DMS153 (cell line): ENCODE measurements at places on chromosomes 1 and 21.
A peak's percentile ranks its signal among the peaks of the same experiment; 100 is the strongest.

DNA sequence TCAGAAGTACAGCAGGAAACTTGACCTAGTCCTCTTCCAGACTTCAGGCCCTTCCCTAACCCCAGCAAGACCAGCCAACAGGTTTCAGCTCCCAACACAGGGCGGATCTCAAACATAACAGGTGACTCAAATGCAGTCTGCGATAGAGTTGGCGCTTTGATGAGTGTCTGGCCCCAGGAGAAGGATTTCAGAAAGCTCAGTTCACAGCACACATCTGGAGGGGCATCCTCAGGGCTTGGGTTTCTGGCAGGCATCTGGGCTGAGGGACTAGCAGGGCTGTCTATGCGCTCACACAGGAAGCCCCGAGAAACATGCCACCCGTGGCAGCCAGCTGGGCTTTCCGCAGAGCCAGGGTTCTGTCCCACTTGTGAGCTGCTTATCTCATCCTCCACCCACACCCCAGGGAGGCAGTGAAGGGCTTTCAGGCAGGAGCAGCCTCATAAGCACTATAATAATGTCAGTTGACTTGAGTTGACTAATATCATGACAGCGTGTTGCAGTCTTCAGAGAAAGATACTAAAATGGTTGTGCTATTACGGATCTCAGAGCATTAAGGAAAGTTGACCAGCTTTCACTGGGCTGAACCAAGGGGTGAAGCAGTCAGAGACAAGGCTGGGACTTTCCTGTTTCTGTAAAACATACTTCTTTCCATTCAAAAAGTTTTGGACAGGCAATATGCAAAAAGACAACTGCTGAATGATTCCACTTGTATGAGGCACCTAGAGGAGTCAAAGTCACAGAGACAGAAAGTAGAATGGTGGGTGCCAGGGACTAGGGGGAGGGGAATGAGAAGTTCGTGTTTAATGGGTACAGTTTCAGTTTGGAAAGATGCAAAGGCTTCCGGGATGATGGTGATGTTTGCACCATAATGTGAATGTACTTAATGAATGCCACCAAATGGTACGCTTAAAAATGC lies 233.0 kb upstream of the IRF2BP2 start:
- no peak for DNase-seq

- DNase-seq, result no peak
Observed at GRCh38 chr1:243763806-243764205, 86.2 kb downstream of the AKT3 start.

- no peak for DNase-seq
Observed at GRCh38 chr1:150576367-150576711, 3.1 kb downstream of the MCL1 start.

DNA sequence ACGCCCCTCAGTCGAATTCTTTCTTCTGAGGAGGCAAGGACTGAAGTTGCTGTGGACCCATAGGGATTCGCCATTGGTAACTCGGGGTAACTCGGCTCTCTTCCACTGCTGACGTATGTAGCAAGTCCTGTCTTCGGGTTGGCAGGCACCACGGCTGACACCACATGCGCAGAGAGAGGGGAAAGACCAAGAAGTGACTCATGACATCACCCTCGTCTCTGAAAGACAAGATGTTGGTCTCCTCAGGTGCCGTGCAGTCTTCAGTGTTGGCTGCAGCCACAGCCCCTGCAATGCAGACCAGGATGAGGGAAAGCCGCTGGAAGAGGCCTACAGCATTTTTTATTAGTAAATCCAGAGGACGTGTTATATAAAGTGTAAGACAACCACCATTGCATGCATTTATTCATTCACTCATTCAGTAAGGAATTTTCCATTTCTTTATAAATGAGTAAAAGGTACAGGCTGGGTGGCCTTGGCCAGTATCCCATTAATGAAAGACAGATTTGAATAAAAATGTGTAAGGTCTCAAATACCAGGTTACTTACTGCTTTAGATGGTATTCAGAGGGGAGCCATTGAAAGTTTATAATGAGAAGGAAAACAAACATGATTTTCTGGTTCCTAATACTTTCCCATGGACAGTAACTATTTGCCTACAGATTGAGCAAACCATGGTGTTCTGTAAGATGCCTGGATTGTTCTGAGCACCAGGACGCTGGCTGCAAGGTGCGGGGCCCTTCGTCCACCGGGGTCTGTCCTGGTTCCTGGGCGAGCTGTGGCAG lies 50.7 kb upstream of the IRF2BP2 start:
- no peak for DNase-seq

DNA sequence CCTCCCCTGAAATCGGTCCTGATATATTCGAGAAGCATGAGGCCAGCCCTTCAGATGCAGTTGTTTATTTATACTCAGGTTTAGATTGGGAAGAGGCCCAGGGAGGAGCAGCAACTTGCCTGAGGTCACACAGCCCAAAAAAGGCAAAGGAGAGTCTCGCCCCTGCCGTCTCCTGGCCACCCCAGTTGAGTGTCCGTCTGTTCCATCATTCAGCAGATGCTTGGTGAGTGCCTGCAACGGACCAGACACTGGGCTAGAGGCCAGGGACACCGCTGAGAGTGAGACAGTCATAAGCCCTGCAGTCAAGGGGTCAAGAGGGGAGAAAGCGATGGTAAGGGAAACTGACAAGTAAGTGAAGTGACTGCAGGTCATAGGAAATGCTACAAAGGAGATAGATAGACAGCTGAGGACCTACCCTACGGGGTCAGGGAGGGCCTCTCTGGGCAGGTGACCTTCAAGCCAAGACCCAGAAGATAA lies 15.4 kb upstream of the SELENON start:
- DNase-seq, result no peak

GRCh38 chr21:26140164-26140579 lies 30.4 kb downstream of the APP start:
- DNase-seq, result peak; percentile 42

DNA sequence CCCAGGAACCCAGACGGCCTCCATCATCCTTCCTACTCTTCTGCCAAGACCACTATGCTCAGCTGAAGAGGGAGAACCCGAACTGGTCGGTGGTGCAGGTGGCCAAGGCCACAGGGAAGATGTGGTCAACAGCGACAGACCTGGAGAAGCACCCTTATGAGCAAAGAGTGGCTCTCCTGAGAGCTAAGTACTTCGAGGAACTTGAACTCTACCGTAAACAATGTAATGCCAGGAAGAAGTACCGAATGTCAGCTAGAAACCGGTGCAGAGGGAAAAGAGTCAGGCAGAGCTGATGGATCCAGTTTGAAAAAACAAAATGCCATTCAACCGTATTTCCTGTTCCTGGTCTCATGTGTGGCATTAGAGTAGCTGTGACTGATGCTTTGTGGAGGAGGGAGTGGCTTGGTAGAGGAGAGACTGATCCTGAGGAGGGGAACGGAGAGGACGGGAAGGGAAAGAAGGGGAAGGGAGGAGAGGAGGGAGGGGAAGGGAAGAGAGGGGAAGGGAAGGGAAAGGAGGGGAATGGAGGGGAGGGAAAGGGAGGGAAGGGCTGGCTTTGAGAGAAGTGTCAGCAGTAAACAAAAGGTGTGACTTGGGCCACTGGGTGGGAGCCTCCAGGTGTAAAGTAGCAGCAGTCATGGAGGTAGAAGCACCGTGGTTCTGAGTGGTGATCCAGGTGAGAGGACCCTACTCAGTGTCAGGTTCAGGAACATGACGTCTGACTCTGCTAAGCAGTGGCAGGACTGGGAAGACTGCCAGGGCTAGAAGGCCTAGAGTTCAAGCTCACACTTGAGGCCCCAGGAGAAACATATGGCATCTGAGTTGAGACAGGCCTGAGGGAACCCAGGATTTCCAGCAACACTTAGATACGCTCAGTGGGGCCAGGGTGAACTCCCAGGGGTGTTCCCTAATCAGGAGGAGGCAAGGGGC lies 846 bp downstream of the HMGB4 start:
- DNase-seq, result peak; percentile 60

GRCh38 chr1:53401813-53402745 lies 57.1 kb upstream of the DMRTB1 start:
- no peak for DNase-seq

DNA sequence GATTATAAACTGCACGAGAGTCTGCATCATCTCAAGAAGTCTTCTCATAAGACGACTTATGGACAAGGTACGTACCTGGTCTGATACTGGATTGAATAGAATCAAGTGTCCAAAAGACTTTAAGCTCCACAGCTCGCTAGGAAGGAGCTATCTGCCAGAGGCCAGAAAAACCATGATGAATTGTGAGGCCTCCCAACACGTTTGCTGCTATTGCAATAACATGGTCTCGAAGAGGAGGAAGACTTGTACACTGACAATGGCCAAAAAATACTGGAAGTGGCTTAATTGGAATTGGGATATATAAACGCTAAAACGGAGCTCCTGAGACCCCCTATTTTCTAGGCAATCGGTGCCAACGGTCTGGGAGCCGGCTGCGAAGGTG lies 534 bp downstream of the DNAJC28 start:
- DNase-seq, result no peak

GRCh38 chr1:161838362-161838761 lies 72.2 kb downstream of the ATF6 start:
- no peak for DNase-seq

- DNase-seq, result no peak
Observed at GRCh38 chr1:62076286-62076685, 118.4 kb upstream of the L1TD1 start.

DNA sequence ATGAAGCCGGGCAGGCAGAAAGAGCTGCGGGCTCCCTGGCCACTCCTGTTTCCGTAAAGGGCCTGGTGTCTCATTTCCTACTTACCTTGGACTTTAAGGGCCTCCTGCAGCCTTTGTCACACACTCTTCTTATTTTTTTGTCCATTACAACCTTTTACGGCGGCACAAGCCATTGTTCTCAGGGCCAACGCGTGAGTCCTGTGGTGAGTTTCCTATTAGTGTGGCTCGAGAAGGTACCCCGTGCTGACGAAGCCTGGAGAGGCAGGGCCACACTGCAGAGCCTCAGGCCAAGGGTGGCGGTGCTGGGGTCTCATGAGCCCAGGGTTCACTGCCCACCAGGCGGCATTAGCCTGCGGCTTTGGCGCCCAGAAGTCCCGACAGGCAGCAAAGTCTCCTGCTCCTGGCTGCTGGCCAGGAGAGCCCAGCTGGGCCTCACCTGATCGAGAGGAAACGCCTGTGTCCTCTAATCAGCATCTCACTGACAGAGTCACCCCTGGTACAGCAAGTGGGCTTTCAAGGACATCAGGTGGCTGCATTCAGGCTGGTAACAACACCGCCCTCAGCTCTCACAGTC lies 62.0 kb downstream of the SIK1 start:
- peak; percentile 67 for DNase-seq

- DNase-seq, result no peak
Observed at GRCh38 chr21:21715266-21715969, 717.2 kb downstream of the NCAM2 start.

DNA sequence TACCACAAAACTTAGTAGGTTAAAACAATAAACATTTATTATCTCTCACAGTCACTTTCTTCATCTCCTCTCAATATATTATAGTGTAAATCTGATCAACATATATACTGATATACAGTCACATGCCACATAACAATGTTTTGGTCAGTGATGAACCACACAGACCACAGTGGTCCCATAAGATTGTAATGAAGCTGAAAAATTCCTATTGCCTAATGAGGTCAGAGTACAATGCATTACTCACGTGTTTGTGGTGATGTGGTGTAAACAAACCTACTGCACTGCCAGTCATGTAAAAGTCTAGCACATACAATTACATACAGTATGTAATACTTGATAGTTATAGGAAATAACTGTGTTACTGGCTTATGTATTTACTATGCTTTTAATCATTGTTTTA lies 30.1 kb downstream of the OLFML3 start:
- DNase-seq, result no peak

- peak; percentile 87 for DNase-seq
Observed at GRCh38 chr1:223887747-223888418, 42.1 kb upstream of the TP53BP2 start.

DNA sequence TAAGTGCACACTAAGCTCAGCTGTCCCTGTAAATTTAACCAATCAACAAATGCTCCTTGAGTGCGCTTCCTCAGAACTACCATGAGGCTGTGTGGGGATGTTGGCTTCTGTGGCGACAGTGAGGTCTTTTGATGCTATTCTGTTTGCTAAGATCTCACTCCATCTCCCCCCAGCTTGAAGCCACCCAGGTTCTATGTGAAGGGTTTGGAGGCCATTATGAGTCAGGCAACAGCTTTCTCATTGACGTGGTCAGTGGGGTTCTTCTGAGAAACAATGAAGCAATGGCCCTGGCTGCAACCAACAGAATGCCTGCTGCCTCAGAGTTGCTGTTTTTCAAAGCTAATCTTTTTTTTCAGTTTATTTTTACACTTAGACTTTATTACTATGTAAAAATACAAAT lies 205.5 kb downstream of the PTBP2 start:
- no peak for DNase-seq

DNA sequence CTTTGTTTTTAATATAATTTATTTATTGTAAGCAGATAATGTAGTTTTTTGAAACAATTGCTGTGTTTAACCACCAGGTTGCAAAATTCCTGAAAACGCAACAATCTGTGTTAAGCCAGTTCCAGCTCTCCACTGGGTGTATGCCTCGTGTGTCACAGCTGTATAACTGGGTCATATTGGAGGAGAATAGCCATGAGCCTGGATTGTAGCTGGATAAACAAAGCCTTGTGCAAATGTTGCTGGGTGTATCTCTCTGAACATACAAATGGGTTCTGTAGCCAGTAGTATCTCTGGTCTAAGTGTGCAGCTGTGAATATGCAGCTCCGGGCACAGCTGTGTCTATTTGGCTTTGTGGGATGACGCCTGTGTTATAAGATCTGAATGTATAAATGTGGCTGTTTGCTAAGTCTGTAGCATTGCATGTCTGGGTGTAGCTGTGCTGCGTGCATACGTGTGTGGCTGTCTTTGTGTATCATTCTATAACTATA lies 2.8 kb downstream of the TCEA3 start:
- DNase-seq, result peak; percentile 42

- DNase-seq, result peak; percentile 70
Observed at GRCh38 chr1:174769961-174770549, 229.7 kb upstream of the CACYBP start.

DNA sequence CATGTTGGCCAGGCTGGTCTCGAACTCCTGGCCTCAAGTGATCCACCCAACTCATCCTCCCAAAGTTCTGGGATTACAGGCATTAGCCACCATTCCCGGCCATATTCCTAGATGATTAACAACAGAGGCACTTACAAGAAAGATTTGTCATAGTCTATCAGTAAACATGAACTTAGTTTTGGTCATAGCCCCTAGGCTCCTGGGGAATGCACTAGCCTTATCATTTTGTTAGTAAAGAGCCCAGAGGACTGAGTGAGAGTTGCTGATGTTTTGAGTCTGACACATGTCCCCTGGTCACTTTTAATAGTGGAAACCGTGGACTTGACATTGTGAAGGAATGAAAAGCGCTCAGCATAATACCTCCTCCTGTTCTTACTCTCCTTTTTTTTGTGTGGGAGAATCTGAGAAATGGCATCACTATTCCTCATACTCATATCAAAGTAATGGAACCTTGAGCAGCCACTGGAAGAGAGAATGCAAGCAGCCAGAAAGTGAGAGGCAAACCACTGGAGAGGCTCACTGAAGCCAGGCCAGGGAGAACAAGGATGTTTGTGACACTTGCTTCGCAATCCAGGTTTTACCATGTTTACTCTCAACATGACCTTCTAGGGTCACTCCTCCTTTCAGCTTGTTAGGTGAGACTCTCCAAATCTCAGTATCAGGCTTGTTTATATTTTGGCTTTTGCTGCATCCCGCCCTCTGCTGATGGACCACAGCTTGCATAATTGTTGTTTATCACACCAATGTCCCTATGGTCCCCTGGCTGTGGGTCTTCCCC lies 14.8 kb downstream of the ATP1B1 start:
- no peak for DNase-seq

- DNase-seq, result no peak
Observed at GRCh38 chr1:35210321-35211119, 17.6 kb upstream of the SFPQ start.
